Erythroblast (primary cell): ENCODE measurements at places on chromosomes 11 and 22.

DNA sequence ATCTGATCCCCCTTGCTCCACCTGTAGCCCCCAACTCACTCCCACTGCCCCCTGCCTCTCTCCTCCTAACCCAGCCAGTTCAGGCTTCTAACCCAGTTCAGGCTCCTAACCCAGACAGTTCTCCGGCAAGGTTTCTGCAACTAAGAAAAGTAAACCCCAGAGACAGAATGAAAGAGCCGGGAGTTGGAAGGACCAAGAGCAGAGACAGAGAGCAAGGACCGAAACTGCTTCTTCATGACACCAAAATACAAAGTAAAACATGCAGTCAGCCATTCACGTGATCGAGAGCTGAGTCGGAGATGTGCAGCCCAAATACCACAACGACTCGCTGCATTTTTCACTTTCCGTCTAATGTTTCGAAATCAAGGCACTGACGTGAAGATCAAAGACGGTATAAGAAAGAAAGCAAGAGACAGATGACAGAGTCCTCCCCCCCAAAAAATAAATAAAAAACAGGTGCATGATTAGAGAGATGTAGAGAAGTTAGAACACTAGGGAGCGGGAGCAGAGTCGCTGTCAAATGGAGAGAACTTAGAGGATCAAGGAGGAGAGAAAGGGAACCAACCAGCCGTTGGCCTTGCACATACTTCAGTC, 884 bp downstream of the IL10RA start:
- DNase-seq, result no peak

GRCh38 chr22:44099696-44100095, 75.6 kb downstream of the PARVB start:
- DNase-seq, result no peak

DNA sequence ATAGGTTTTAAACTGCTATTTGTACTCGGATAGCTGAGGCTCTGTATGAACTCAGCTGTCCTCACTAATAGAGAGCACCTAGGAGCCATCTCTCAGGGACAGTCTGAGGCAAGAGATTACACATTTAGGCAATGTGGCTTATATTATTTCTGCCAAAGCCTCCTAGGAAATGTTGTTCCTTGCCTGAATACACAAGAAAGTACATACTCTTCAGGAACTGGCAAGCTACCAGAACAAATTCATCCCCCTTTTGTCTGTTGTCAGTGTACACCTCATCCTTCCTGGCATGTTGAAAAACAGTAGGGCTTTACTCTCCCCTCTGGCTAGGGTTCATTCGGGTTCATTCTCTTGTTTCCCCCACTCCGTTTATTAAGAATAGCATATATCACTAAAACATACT, 615.9 kb upstream of the FAT3 start:
- no peak for DNase-seq

GRCh38 chr11:99489581-99489980, 468.8 kb downstream of the CNTN5 start:
- no peak for DNase-seq

GRCh38 chr22:50535113-50535512, 5.3 kb upstream of the TYMP start:
- DNase-seq, result no peak
